CD4-positive, alpha-beta T cell treated with Interleukin-15 for 4 hours (primary cell): ENCODE measurements at places on chromosomes 16 and 17.

- DNase-seq = no peak
Measured at GRCh38 chr16:55264949-55265348, 59.1 kb upstream of the IRX6 start.

GRCh38 chr16:19710191-19710908 is 7.7 kb downstream of the KNOP1 start:
- no peak for DNase-seq

GRCh38 chr17:62727916-62728672 is 80.0 kb downstream of the MARCHF10 start:
- no peak for DNase-seq

DNA sequence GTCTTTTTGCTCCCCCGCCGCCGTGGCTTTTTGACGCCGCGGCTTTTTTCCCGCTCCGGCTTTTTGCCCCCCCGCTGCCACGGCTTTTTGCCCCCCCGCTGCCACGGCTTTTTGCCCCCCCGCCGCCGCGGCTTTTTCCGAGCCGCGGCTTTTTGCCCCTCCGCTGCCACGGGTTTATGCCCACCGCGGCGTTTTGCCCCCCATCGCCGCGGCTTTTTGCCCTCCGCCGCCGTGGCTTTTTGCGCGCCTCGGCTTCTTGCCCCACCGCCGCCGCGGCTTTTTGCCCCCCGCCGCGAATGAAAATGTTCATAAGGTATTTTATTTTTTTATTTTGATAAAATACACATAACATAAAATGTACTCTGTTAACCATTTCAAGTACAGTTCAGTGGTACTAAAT is 527.2 kb upstream of the WSB1 start:
- no peak for DNase-seq

DNA sequence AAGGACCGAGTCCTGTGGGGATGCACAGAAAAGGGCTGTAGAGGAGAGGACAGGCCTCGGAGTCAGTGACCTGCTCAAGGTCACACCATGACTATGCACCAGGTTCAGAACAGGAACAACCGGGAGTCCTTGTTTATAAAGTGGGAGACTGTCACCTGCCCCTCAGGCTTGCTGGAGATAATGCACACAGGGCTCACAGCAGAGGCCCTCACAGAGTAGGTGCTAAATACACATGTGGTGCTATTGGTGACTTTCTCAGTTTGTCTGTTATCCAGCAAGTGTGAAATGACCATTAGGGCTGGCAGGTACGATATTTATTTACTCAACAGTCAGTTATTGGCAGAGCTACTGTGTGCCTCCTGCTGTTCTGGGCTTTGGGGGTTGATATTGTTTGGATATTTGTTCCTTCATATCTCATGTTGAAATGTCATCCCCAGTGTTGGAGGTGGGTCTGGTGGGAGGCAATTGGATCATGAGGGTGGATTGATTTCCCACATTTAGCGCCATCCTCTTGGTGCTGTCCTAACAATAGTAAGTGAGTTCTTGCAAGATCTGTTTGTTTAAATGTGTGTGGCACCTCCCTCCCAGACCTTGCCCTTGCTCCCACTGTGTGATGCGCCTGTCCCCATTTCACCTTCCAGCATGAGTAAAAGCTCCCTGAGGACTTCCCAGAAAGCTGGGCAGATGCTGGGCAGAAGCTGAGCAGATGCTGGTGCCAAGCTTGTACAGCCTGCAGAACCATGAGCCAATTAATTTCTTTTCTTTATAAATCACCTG is 162.1 kb upstream of the MPHOSPH6 start:
- no peak for DNase-seq

DNA sequence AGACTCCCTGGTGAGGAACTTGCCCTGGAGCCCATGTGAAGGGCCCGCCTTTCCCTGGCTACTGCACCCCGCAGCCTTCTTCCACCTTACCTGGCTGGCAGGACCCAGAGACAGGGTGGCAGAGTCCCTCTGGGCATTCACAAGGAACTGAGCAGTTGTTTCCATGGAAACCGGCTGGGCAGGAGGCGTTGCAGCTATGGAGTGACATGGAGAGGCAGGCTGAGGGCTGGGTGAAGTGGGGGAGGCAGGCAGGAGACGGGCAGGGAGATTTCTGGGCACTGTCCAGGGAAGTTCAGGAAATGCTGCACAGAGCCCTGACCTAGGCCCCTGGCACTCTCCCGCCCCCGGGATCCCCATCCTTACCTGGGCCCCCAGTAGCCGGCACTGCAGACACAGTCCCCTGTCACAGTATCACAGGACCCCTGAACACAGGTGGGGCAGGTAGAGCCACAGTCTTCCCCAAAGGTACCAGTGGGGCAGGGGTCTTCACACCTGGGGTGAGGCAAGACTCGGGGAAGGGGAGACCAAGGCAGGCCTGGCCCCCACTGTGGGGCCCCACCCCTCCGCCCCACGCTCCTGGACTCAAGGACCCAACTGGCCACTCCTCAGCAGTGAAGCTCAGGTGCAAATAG is 5.9 kb downstream of the SCARF1 start:
- DNase-seq = no peak

DNA sequence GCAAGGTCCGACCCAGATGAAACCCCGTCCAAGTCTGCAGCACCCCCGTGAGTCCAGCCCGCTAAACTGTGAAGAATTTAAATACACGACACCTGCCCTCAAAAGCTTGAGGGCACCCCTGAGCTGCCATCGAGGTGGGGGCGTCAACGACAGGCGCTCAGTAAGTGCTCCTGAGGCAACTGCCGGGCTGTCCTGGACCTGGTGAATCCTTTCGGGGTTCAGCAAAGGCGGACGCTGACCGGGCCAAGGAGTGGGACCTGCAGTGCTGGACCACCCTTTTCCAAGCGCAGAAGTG is 512 bp upstream of the ENDOV start:
- no peak for DNase-seq
